ENCODE measurements at places on chromosomes 16 and 17. TPM values are rescaled to one million over a fixed set of nuclear protein-coding genes. Genes with fewer than 3 reads are reported as not detected.

The GAS7 gene
- total RNA-seq: 54.7 TPM

The HSF4 gene
- total RNA-seq: 21.2 TPM

The FA2H gene
- total RNA-seq: 0.71 TPM

The ATP2C2 gene
- not detected for total RNA-seq

The PPL gene
- 38.8 TPM for total RNA-seq

The AATF gene
- 36.0 TPM for total RNA-seq

The TPSD1 gene
- not detected for total RNA-seq

The RDM1 gene
- total RNA-seq: not detected

The SCGB1C2 gene
- not detected for total RNA-seq

The DHX58 gene
- total RNA-seq: 8.9 TPM

The CPHXL2 gene
- total RNA-seq: not detected

The C1QL1 gene
- 1.7 TPM for total RNA-seq

The GOT2 gene
- 41.3 TPM for total RNA-seq

The ABCA8 gene
- total RNA-seq: 71.5 TPM

The CA5A gene
- not detected for total RNA-seq

The TOM1L2 gene
- total RNA-seq: 215 TPM

The ALOX15B gene
- 2.8 TPM for total RNA-seq

The WNT3 gene
- total RNA-seq: 0.71 TPM

The KRT25 gene
- total RNA-seq: not detected
